ENCODE measurements at places on chromosomes 5 and 9.

- DNase-seq: no peak
Observed at GRCh38 chr9:110541950-110542349, 37.6 kb downstream of the SVEP1 start.

GRCh38 chr5:56475689-56476486 lies 242.8 kb upstream of the ANKRD55 start:
- no peak for DNase-seq

GRCh38 chr9:86274821-86275643 lies 7.3 kb downstream of the ISCA1 start:
- no peak for DNase-seq

DNA sequence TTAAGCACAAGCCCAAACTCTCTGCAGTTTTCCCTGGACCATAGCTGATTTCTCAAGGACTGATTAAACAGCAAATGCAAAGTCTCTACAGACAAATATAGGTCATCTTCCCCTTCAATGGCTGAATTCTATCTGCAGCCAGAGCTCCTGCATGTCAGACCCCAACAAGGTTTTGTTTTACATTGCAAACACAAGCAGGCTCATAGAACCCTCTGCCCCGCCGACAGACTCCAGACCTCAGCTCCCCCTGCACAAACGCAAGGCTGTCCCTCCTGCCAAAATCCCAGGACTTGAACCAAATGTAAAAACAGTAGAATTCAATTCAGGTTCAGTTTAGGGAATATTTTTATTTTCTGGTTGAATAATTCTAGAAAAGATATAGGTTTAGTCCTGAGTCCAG lies 526.7 kb upstream of the TRPC7 start:
- DNase-seq: no peak

GRCh38 chr5:32951878-32952277 lies 240.8 kb downstream of the NPR3 start:
- DNase-seq: no peak

DNA sequence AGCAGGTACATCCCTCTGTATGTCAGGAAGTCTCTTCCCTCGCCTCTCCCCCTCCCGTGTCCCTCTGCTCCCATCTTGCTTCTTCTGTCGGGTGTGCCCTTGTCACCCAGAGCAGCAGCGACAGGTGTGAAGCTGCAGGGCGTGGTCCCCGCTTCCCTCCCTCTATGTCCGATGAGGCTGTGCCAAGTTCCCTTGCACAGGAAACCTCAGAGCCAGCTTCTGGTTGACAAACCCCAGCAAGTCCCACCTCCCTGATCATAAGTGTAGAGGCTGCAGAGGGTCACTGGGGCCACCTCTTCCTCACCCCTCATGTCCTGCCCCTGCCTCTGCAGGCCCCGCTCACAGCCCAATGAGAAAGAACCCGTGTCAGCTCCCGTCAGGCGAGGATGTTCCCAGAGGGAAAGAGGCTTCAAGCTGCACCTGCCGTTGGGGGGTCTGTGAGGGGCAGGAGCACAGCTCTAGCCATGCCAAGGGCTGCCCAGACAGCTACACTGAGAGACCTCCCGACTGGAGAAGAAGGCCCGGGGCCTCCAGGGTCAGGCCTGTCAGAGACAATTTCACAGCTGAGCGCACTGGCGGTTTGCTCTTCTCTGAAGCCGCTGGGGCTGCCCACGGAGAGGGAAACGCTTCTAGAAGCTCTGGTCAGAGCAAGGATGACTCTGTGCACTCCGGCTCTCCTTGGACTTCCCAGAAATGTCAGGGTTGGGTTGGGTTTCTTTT lies 73.3 kb downstream of the AK8 start:
- no peak for DNase-seq

DNA sequence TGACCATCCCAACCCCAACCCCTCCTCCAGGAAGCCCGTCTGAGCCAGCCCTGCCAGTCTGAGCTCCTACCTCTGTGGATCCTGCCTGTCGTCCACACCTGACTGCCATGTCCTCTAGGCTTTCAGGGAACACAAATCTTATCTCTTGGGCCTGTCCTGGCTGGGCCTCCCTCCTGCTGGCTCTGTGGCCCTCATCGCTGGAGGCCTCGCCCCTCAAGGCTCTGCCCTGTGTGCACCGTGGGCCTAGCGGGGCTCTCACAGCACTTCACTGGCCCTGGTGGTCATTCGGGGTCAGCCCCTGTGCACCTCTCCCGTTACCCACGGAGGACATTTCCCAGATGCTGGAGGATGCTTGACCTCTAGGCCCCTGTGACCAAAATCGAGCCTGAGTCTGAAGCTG lies 133.3 kb downstream of the RXRA start:
- no peak for DNase-seq

GRCh38 chr9:2047144-2047671 lies 32.1 kb downstream of the SMARCA2 start:
- DNase-seq: no peak

- no peak for DNase-seq
Observed at GRCh38 chr5:157562111-157562581, 13.4 kb downstream of the ADAM19 start.

DNA sequence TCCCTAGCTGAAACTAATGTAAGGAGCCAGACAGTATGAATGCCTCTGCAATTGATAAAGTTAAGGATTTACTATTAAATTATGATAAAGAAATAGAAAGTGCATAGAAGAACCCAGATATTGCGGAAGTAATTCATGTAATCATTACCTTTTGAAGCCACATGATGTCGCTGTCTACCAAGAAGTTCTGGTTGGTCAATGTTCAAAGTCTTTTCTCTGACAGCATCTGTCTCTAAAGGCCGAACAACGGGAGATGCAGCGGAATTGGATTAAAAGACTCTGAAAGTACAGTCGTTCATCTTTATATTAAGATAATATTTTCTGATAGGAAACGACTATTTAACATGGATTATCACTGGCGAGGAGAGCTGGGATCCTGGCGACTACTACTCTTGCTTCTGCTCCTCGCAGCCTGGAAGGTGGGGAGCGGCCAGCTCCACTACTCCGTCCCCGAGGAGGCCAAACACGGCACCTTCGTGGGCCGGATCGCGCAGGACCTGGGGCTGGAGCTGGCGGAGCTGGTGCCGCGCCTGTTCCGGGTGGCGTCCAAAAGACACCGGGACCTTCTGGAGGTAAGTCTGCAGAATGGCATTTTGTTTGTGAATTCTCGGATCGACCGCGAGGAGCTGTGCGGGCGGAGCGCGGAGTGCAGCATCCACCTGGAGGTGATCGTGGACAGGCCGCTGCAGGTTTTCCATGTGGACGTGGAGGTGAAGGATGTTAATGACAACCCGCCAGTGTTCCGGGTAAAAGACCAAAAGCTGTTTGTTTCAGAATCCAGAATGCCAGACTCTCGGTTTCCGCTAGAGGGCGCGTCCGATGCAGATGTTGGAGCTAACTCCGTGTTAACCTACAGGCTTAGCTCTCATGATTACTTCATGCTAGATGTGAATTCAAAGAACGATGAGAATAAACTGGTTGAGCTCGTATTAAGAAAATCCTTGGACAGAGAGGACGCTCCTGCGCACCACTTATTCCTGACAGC lies at the start of gene PCDHA8:
Gene PCDHA8, plus strand, starts transcription at position 210 of the 985 bp plus-strand sequence. Its CDS starts 135 bp downstream, at position 345.
- no peak for DNase-seq

DNA sequence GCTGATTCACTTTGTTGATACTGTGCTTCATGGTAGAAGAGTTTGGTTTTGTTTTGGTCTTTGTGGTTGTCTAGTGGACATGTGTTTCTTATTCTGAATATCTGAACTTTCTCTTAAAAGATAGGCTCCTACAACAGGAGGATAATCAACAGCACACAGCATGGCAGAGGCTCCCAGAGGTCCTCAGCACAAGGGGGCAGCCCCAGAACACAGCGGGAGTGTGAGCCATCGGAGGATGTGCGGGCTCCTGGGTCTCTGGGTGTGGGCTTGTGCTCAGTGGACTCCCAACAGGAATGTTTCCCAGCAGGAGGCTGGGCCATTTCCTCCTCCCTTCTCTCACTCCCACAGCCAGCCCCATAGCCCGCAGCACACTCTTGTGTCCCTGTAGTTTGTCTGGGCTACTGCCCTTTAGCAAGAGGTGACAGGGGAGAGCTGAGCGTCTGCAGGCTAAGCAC lies 164.3 kb upstream of the OTULINL start:
- no peak for DNase-seq

GRCh38 chr9:4639420-4639819 lies 22.7 kb upstream of the PLPP6 start:
- DNase-seq: no peak

GRCh38 chr5:74850789-74851425 lies 15.3 kb downstream of the FAM169A start:
- no peak for DNase-seq

DNA sequence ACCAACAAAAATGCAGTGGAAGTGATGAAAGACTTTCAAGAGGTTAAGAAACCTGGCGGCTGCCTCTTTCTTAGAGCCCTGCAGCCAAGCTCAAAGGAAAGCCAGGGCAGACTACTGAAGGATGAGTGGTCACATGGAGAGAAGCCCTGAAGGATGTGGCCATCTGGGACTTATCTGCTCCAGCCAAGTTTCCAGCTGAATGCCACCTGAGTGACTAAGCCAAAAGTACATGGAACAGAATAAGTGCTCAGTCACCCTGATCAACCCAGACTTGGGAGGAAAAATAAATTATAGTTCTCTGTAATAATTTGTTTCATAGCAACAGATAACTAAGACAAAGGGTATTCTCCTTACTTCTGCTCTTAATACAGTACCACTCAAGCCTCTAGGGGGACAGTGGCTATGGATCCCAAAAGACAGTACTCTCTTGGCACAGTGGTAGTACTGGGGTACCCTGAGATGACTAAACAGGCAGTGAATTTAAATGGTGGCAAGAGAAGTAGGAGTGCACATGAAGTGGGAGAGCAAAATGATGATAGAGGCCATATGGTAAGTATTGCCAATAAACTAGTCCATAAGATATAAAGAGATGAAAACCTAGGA lies 182.3 kb downstream of the ELAVL2 start:
- DNase-seq: peak; percentile 37

GRCh38 chr9:72506615-72507014 lies 14.8 kb upstream of the TMC1 start:
- DNase-seq: no peak

DNA sequence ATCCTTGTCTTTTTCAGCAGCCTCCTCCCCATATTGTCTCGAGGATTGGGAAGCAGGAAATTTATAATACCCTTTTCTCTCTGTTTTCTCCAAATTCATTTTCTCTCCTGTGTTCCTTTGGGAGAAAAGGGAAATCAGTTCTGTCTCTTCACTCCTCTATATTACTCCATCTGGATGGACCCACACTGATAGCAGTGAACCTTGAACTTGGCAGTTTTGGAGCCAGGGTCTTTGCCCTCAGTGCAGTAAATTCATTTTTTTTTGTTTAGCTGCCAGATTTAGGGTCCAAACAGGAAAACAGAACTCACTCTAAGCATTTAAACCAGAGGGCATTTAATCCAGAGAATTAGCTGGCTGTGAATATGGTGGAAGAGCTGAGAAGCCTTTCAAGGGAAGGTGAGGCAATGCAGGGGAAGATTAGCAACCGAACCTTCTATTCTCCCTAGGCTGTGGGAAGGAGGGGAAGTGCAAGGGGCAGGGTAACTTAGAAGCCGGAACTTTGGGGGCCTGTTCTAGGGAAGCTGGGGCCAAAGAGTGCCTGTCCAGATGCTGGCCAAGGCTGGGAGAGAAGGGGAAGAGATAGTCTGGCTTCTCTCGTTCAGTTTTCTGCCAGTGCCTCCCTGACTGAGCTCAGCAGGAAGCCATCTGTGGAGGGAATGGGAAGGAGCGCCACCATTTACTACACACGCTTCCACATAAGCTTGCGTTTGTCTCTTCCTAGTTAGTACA lies 16.3 kb upstream of the NPR2 start:
- DNase-seq: no peak

DNA sequence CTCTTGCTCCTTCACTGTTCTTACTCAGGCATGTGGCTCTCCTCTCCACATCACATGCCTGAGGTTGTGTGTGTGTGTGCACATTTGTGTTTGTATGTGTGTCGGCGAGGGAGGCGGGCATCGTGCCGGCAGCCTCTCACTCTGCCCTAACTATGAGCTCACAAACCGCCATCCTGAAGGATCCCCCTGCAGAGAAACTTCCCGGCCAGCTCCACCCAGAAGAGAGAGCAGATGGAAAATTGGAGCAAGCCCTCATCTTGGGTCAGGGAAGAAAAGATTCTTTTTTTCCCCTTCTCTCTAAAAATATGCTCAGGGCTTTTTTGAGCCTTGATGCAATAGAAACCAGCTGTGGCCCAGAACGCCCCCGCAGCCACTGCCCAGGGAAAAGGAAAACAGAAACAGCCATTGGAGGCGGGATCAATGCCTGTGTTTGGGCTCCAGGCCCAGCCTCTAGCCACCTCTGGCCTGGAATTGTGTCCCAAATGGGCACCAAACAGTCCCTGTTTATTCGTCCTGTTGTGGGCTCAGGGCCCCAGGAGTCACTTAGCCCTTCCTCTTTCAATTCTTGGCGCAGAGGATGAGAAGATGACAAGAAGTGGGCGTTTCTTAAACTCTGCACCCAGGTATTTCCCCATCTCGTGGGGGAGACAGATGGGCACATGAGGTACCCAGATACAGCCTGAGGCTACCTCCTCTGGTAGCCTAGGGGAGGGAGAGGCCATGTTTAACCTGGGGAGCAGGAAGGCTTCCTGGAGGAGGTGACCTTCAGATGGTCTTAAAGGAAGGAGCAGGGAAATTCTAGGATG lies 151.5 kb downstream of the RGS3 start:
- no peak for DNase-seq

GRCh38 chr5:39892708-39893107 lies 467.9 kb upstream of the DAB2 start:
- no peak for DNase-seq

DNA sequence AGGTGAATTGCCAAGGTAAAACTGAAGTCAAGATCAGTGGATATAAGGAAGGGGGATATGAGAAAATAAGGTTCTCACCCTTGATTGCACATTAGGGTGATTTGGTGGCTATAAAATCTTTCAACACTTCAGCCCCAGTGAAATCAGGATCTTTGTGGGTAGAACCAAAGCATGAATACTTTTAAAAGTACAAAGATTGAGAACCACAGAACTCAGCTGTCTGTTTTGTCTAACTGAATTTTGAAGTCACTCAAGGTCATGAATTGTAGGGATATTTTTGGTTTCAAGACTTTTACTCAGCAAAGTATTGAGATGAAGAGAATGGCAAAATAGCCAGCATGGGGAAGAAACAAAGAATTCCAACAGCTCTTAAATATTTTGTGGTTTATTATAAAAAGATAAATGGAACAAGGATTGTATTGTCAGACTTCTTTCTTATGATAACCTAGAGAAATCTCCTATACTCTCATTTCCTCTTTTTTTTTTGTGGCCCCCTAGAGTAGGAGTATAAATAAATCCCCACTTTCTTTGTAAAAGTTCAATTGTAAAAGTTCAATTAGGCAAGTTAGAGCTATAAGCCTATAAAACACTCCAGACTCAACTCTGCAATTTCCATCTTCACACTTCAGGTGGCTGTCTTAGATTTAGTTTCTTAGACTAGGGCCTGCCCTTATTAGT lies 272.9 kb downstream of the PDE4D start:
- no peak for DNase-seq

GRCh38 chr9:16475996-16476395 lies 394.5 kb downstream of the BNC2 start:
- DNase-seq: no peak

DNA sequence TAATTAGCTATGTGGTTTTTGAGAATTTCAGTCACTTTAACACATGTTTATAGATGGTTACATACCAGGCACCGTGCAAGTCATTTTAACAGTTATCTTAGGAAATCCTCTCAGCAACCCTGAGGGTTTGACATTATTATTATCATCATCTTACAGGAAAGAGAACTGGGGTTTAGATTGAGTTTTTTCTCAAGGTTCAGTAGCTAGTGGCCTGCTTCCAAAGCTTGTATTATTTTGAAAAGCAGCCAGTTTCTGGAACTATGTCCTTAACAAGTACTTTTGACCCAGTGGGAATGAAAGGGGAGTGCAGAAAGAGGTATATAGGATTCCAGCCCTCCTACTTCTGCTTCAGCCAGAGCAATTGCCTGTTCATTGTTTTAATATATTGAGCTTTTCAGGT lies 157.5 kb downstream of the COMMD10 start:
- DNase-seq: no peak

Data from epithelial cell of proximal tubule (primary cell).